ENCODE measurements at places on chromosomes 3 and 15.

- no peak for DNase-seq
These were observed 289.5 kb downstream of the NEK10 start for GRCh38 chr3:27079427-27080257.

GRCh38 chr15:88707771-88708654, 69.2 kb downstream of the ISG20 start:
- no peak for DNase-seq

DNA sequence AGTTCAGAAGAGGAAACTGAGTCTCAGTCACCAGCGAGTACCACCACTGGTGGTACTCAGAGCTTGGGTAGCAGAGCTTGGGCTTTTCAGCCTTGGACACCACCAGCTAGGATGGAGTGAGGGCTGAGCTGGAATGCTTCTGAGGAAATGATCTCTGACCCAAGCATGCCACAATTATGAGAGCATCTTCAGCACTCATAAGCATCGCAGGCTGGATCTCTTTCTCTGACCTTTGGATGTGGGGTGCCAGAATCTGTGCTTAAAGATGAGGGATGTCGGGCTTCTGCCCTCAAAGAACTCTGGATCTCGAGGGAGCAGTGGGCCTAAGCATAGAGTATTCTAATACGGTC, 36.4 kb downstream of the ZNF710 start:
- no peak for DNase-seq

DNA sequence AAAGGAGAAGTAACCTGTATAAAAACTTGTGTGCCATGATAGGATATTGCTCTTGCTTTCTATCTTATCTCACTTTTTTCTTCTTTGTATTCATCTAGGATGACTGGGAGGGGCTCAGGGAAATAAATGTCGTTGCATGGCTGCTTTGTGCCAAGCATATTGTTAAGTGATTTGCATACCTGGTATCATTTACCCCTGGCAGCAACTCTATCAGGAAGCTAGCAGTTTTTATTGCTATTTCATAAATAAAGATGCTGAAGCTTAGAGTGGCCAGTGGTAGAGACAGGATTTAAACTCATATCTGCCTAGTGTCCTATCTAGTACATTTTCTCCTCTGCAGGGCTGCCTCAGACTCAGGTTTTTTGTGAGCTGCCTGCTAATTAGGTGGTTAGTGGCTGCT, 253.3 kb downstream of the PTPRG start:
- DNase-seq, result no peak

- DNase-seq, result no peak
These were observed 36.6 kb downstream of the CLEC3B start for GRCh38 chr3:45062697-45063070.

GRCh38 chr15:67067930-67068551, 2.6 kb downstream of the SMAD3 start:
- DNase-seq, result no peak

DNA sequence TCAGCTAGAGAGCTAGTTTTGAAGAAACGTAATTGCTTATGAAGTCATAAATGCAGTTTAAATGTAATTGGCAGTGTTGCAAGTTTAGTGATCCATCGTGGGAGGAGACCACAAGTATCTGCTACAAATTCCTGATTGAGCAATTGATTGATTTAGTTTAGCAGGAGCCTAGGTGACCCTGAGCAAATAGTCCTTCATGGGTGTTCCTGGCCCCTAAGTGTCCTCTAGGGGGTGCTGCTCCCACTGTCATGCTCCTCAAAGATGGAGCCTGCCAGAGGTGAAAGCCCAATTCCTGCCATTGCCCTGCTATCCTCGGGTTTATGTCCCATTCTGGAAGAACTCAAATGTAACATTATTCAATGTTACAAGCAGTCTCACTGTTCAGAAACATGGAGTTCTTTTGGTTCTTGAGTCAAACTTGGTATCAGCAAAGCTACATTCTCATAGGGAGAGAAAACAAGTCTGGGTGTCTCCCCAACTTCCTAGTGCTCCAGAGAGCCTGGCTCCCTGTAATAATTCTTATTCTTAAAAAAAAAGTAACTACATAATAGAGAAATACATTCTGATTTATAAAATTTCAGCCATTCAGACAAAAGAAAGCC, 29.8 kb upstream of the SENP5 start:
- peak; percentile 64 for DNase-seq

GRCh38 chr15:96171853-96172296, 158.6 kb upstream of the NR2F2 start:
- no peak for DNase-seq

DNA sequence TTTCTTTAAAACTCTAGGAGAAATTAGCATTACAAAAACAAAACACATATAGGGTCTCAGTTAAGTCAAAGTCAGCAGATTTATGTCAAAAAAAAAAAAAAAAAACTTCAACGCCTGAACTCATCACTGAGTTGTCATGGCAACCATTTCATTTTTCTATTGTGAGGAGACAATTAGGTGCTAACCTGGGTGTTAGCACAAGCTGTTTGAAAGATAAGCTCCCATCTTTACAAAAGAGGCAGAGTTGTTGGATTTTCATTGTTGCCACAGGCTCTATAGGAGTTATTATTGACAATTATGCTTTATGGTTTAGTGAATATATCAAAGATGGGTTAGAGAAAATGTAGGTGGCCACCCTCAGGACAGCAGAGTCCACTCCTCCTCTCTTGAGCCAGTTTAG, 806.9 kb downstream of the GRM7 start:
- no peak for DNase-seq

DNA sequence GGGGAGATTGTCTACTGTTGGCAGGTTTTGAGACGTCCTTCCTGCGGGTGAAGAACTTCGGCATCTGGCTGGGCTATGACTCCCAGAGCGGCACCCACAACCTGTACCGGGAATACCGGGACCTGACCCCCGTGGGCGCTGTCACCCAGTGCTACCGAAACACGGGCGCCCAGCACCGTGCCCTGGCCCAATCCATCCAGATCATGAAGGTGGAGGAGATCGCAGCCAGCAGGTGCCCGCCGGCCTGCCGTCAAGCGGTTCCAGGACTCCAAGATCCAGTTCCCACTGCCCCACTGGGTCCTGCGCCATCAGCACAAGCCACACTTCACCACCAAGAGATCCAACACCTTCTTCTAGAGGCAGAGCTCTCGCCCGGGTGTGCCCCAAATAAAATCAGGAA, 194.9 kb upstream of the EPHA6 start:
- DNase-seq, result no peak

DNA sequence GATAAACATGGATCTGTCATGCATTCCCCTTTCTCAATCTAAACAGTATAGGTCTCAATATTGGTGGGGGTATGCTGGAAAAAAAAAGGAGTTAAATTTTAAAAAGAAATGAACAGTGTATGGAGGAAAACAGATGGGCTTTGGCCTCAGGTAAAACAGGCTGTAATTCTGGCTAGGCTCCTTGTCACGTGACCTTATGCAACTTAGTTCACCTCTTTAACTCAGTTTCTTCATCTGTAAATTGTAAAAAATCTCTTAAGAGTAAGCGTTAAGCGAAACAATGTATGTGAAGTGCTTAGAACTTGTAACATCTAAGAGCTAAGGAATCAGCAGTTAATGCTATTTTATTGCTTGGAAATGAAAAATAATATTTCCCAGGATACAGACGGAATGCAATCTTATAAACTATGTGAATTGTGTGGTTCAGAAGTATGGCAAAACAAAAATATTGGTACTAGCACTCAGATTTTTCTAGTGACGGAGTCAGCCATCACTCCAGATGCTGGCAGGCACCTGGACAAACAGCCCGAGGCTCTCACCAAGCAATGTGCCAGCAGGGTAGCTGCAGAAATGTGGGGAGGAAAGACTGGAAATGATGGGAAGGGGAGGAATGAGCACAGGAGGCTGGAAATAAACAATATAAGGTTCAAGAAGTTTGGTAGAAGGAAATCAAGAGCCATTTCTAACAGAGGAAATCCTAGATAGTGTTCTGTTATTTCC, 172.8 kb downstream of the USP13 start:
- no peak for DNase-seq

DNA sequence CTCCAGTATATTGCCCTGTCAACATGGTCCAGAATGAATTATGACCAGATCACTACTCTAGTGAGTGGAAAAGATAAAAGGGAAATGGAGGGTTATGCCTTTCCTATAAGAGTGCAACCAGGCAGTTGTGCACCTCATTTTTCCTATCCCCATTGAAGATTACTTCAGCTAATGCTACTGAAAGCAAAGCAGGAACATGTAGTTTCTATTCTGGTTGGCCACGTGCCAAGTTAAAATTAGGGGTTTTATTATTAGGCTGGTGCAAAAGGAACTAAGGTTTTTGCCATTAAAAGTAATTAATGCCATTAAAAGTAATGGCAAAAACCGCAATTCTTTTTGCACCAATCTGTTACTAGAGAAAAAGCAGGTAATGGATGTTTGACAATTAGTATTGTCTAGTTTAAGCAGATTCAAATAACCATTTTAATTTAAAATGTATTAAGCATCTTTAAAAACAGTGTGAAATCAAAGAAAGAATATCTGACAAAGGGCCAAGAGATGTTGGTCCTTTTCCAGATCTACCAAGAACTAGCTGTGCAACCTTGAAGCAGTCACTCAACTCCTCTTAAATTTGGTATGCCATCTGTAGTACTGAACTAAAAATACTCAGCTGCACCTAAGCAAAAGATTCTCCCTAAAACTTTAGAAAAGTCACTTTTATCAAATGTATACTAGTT, 567.5 kb upstream of the CCDC54 start:
- no peak for DNase-seq

DNA sequence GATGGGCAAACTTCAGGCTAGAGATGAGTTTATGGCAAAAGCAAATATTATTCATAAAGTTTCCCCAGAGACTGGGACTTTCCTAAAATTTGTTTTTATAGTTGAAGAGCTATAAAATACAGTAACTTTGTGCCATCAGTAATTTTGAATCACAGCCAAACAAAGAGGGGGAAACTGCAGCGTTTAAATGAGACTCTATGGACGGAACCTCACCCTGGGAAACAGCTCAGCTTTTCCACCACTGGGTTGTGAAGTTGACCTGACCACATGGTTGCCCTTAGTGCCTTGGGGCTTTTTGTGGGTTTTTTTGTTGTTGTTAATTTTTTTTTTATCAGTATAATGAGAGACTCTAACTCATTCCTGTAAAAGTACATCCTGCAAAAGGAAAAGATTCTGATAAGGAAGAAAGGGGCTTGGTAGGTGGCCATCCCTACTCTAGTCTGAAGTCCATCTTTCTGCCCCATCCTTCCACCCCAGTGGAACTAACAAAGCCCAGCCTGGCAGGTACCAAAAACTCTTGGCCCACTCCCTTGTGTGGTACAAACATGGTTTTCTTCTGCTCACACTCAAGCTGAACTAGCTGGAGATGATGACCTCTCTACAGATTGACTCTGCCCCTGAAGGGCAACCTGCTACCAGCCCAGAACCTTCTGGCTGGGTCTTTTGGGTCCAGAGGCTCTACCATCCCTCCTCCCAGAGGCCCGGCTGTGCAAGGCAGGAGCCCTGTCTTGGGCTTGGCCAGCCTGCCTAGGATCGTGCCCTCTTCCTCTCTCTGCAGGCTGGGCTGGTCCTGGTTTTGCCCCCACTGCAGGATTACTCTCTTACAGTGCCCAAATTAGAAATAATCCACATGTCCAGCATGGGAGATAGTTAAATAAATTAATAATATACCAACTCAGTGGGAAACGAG, 41.2 kb downstream of the RLBP1 start:
- DNase-seq, result no peak

GRCh38 chr15:72908713-72909112, 125.2 kb upstream of the ADPGK start:
- no peak for DNase-seq

- DNase-seq, result no peak
These were observed 90.0 kb downstream of the GAP43 start for GRCh38 chr3:115713284-115713683.

GRCh38 chr15:68176601-68177000, 28.5 kb downstream of the CALML4 start:
- DNase-seq, result no peak
